ENCODE measurements at places on chromosomes 12 and 14.

DNA sequence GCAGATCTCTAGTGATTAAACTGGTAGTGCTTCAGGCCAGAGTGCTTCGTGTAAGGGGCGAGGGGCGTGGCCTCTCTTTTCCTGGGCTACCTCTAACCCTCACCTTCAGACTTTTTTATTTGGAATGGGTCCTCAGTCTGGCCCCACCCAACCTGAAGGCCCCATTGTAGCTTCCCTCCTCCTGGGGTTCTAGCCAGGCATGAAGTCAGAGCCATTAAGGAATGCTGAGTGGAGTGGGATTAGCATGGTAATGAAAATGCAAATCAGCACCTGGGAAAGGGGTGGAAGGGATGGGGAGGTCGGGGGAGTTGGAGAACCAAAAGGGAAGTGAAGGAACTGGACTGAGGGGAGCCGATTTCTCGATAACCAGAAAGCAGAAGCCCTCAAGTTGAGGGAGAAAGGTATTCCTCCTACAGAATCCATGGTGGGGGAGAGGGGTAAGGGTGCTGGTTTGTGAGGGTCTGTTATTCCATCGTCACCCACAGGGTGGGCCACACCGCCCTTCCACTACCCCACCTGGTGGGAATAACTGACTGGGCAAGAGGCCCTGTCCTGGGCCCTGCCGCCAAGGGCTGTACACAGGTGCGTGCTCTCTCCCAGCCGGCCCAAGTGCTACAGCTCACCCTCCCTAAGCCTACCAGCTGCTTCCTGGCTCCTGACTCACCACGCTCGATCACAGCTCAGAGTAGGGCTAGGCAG lies 14.1 kb downstream of the ZFHX2 start:
- no peak for DNase-seq

GRCh38 chr14:72609205-72609916 lies 284.5 kb downstream of the DPF3 start:
- DNase-seq: no peak

- DNase-seq: no peak
These were observed 28.2 kb downstream of the DACT1 start for GRCh38 chr14:58665773-58666500.

- DNase-seq: no peak
These were observed 15.9 kb downstream of the AVIL start for GRCh38 chr12:57802607-57803006.

DNA sequence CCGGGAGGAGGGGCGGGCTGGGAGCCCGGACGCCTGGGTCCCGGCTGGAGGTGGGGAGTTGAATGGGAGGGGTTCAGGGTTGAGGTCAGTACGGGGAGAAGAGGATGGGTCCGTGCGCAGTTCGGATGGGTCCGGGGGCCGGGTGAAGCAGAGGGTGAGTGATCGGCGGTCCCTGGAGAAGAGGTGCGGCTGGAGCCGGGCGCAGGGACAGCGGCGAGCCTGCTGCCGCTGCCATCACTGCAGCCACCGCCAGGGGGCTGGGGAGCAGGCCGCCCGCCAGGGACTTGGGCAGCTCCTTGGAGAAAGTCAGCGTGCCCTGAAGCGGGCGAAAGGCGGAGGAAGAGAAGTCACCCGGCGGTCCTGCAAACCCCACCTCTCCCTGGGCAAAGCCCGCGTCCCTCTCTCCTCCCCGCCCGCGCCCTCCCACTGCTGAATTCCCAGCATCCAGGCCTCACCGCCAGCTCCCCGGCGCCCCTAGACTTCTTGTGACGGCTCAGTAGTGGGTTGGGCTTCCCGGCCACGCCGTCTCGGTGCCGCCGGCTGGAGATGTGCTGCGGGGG lies 6.0 kb upstream of the GPR84 start:
- DNase-seq: no peak

GRCh38 chr12:106769078-106769477 lies 5.4 kb upstream of the RIC8B start:
- DNase-seq: no peak

DNA sequence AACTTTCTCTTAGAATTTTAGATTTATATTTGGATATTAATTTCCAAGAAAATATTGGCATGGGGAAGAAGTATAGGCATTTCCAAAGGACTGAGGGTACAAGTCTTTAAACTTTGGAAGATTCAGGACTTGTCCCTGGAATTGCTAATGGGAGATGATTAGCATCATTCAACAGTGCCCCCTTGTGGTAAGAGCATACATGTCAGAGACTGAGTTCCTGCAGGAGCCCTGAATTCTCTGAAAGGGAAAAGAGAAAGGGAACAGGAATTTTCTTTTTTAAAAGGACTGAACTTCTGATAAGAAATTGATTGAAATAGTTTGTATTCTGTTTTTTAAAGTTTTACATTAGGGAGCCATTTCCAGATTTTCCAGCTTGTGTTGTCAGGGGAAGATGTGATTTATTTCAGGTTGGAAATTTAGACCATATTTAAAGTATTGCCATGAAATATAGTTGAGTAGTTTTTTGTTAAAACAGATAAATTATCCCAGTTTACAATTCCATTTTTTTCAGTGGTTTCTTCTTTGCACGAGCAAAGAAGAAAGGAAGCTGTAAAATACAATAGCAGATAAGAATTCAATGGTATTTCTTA lies 44.0 kb upstream of the REP15 start:
- DNase-seq: peak; percentile 55

- no peak for DNase-seq
These were observed 115.4 kb downstream of the GCH1 start for GRCh38 chr14:54787261-54787660.

- DNase-seq: no peak
These were observed 170.6 kb upstream of the GARIN6 start for GRCh38 chr12:99476956-99477355.

DNA sequence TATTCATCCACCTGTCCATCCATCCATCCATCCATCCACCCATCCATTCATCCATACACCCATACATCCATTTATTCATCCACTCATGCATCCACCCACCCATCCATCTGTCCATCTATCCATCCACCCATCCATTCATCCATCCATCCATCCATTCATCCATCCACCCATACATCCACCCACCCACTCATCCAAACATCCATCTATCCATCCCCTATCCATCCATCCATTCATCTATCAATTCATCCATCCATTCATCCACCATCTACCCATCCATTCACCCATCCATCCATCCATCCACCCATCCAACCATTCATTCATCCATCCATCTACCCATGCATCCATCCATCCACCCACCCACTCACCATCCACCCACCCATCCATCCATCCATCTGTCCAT lies 142.6 kb upstream of the SFSWAP start:
- no peak for DNase-seq

- DNase-seq: no peak
These were observed 129.5 kb upstream of the RTL1 start for GRCh38 chr14:101033006-101033405.

- no peak for DNase-seq
These were observed 78.0 kb upstream of the MDM1 start for GRCh38 chr12:68410018-68410660.

- no peak for DNase-seq
These were observed 2.0 kb downstream of the AQP6 start for GRCh38 chr12:49974677-49975317.

DNA sequence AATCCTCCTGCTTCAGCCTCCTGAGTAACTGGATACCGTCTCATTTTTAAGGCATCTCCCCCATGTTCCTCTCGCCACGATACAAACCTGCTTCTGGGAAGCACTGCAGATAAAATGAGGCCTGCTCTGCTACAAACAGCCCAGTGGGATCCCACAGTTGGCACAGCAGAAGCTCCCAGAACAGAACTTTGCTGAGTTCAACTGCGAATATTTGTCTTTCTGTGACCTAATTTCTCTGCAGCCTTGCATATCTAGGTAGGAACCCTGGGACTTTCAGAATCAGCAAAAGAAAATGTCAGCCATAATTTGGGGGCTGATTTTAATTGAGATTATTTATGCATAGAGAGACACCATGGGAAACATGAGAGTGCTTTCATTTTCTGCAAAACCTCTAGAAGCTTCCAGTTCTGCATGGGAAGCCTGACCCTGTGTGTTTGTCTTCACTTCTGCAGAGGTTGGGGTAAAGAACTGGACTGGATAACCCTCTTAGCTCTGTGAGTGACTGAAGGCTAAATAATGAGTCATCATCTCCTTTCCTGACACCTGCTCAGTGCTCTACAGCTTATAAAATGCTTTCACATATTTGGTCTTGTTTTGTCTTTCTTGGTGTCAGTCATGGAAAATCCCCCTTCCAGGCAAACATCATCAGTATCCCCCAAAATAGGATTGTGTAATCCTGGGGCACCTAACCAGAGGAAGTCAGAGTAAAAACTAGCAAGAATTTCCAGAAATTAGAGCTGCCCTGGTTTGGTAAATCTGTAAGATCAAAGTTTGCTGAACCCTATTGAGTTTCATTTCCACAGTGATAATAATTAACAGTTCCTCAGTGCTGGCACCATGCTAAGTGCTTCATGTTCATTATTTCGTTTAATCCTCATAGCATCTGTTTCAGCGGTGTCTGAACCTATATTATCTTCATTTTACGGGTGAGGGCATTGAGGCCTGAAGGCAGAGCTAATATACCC lies 185.8 kb downstream of the SLC15A4 start:
- no peak for DNase-seq

DNA sequence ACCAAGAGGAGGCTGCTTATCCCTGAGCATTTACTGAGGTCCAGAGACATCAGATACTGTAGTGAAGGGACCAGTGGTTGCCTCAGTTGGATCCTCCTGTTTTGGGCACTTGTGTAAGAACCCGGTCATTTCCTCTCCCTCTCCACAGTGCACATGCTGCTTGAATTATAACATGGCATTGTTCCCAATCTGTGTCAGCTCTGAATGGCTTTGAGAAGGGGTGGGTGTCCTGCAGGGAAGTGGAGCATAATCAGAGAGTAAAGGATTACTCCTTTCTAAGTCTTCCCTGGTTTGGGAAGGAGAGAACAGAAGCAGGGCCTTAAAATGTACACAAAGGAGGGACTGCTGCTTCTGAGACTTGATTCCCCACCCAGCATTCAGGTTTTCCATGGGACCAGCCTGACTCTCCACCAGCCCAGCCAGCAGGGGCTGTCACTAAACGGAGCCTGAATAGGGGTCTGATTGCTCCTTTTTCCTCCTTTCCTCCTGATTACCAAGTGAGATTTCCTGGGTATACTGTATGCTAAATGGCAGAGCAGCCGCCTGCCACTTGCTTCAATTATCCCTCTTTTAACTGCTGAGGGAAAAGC lies 78.4 kb downstream of the NRXN3 start:
- no peak for DNase-seq

DNA sequence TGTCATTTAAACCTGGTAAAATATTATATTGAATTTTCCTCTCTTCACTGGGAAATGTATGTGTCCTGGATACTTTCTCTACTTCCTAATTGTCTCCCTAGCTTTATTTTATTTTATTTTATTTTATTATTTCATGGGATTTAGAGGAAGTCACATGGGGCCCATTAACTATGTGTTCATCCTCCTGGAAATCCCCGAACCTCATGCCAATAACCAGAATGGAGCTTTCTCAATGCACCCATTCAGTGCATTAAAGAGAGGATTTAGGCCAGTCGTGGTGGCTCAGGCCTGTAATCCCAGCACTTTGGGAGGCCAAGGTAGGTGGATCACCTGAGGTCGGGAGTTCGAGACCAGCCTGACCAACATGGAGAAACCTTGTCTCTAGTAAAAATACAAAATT lies 1.3 kb upstream of the RPGRIP1 start:
- no peak for DNase-seq

- DNase-seq: no peak
These were observed 80.4 kb upstream of the KCNA1 start for GRCh38 chr12:4829161-4829792.

DNA sequence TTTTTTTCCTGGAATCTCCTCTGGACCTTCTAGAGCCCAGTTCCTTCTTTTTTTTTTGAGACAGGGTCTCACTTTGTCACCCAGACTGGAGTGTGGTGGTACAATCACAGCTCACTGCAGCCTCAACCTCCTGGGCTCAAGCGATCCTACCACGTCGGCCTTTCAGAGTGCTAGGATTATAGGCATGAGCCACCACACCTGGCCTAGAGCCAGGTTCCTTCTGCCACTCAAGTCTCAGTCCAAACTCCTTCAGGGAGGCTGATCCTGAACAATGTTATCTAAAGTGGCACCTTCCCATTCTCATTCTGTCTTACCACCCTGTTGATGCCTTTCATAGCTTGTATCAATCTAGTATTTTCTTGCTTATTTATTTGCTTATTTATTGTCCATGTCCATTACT lies 22.3 kb upstream of the ELK3 start:
- no peak for DNase-seq

DNA sequence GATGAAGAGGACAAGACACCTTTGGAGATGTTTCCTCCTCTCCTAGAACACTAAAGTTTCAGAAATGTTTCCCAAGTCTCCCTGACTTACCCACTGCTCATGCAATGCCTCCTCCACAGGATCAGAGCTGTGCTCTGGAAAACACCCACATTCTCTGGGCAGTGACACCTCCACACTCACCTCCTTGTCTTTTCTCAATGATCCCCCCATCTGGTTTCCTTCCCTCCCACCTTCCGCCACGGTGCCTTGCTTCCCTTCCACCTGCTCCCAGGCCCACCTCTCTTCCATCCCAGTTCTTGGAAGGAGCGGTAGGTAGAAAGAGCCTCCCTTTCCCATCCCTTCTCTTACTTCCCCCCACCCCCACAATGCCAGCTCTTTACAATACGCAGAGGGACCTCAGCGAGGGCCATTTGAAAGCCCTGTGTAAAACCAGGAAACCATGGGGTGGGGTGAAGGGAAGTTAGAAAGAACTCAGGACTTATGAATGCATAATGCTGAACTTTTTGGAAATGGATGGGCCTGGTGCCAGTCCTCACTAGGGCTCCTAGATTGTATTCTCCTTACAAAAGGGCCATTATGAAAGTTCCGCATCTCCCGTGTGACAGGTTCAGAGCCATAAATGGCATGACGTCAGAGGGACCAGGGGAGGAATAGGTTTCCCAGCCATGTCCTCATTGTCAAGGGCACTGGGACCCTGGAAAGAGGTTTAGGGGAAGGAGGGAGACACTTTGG lies 12.8 kb downstream of the FBLN5 start:
- no peak for DNase-seq

GRCh38 chr12:14901228-14901562 lies 15.5 kb upstream of the MGP start:
- no peak for DNase-seq

GRCh38 chr12:51547606-51548005 lies 43.4 kb upstream of the SCN8A start:
- no peak for DNase-seq

GRCh38 chr14:54928216-54928615 lies 25.6 kb upstream of the GCH1 start:
- no peak for DNase-seq

- no peak for DNase-seq
These were observed 13.6 kb upstream of the MLXIP start for GRCh38 chr12:122064780-122065588.

Measured in NCI-H1048 (cell line).